Temporal lobe (tissue), 4 donors: ENCODE measurements at places on chromosomes 12 and 14. TPM values are rescaled to one million over a fixed set of nuclear protein-coding genes. Genes with fewer than 3 reads are reported as not detected.

Gene NGB
- 4.9 TPM for total RNA-seq

Gene OR4E2
- total RNA-seq: not detected

Gene TSPAN9
- total RNA-seq: 16.2 TPM

Gene CGRRF1
- 17.0 TPM for total RNA-seq

Gene MYH6
- not detected for total RNA-seq

Gene SLCO1C1
- 31.5 TPM for total RNA-seq

Gene BATF
- not detected for total RNA-seq

Gene RTN1
- total RNA-seq: 846 TPM

Gene FAM186B
- not detected for total RNA-seq

Gene LRTM2
- 2.2 TPM for total RNA-seq

Gene EML5
- 20.7 TPM for total RNA-seq

Gene NYNRIN
- 14.5 TPM for total RNA-seq

Gene TCL1B
- total RNA-seq: not detected

Gene OLR1
- 2.7 TPM for total RNA-seq

Gene ADCY4
- 1.7 TPM for total RNA-seq

Gene TTC7B
- total RNA-seq: 11.6 TPM

Gene ADAM20
- 1.5 TPM for total RNA-seq

Gene NEUROD4
- total RNA-seq: 0.98 TPM

Gene FOXN4
- total RNA-seq: 0.25 TPM

Gene PZP
- total RNA-seq: under 0.01 TPM

Gene GZMB
- not detected for total RNA-seq

Gene AVPR1A
- 12.8 TPM for total RNA-seq

Gene OVCH1
- 0.25 TPM for total RNA-seq

Gene KLRB1
- not detected for total RNA-seq

Gene GPRC5D
- not detected for total RNA-seq

Gene TAS2R30
- total RNA-seq: 10.1 TPM

Gene KLHDC1
- total RNA-seq: 14.0 TPM

Gene CCND2
- total RNA-seq: 145 TPM

Gene P2RX7
- 1.7 TPM for total RNA-seq

Gene SPX
- total RNA-seq: 0.25 TPM

Gene DDN
- 11.1 TPM for total RNA-seq

Gene FGF6
- total RNA-seq: not detected

Gene CLEC4D
- not detected for total RNA-seq

Gene MGAT2
- total RNA-seq: 25.6 TPM

Gene FAIM2
- 24.6 TPM for total RNA-seq

Gene EMC9
- total RNA-seq: 4.7 TPM

Gene COQ10A
- 7.1 TPM for total RNA-seq

Gene ISM2
- 0.49 TPM for total RNA-seq

Gene HOXC11
- total RNA-seq: not detected

Gene IL22
- total RNA-seq: not detected

Gene CMKLR1
- total RNA-seq: 0.98 TPM

Gene KRT6C
- total RNA-seq: not detected

Gene IFNG-AS1
- total RNA-seq: not detected

Gene ZFYVE26
- 21.4 TPM for total RNA-seq

Gene RFX4
- 6.4 TPM for total RNA-seq

Gene GRIN2B
- 142 TPM for total RNA-seq

Gene TBX3
- 1.5 TPM for total RNA-seq

Gene SLC17A8
- total RNA-seq: 2.0 TPM

Gene TOMM20L
- total RNA-seq: not detected

Gene CCDC196
- total RNA-seq: not detected

Gene IL26
- total RNA-seq: not detected

Gene RNASE7
- not detected for total RNA-seq

Gene POLE2
- total RNA-seq: 5.2 TPM

Gene HOXC12
- total RNA-seq: not detected
